ENCODE measurements at places on chromosomes 3 and 15.
A peak's percentile ranks its signal among the peaks of the same experiment; 100 is the strongest.

GRCh38 chr3:184717399-184717983 is 5.6 kb upstream of the MAGEF1 start:
- DNase-seq, result no peak

- no peak for DNase-seq
Observed at GRCh38 chr3:32274306-32274705, 35.8 kb downstream of the CMTM8 start.

DNA sequence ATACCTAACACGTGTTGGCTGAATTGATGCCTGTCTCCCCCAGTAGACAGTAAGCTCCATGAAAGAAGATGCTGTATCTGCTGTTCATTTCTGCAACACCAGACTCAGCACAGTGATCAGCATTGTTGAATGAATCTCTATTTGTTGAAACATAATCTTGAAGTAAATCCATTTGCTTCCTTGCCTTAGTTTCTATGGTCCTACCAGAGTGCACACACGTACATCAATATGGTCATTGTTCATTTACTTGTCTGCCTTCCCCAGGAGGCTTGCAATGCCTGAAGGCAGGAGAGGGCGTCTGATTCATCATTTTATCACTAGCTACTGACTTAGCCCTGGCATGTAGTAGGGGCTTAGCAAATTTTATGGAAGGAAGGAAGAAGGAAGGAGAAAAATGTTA is 19.2 kb downstream of the RBP2 start:
- no peak for DNase-seq

DNA sequence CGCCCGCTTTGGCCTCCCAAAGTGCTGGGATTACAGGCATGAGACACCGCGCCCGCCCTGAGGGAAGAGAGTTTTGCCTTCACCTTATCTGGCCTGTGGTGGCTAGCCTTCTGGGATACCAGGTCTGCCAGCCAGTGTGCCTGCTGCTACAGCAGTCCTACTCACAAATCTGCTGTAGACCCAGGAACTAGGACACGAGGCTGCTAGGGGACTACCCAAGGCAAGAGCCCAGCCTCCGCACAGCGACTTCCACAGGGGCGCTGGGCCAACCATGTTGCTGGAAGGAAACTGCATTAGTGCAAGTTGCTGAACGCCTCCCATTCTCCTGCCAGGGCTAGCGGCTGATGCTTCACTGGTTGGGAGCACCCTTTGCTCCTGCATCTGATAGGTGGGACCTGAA is 53.7 kb downstream of the DHX30 start:
- no peak for DNase-seq

GRCh38 chr3:148923592-148923991 is 58.5 kb downstream of the CPA3 start:
- no peak for DNase-seq

DNA sequence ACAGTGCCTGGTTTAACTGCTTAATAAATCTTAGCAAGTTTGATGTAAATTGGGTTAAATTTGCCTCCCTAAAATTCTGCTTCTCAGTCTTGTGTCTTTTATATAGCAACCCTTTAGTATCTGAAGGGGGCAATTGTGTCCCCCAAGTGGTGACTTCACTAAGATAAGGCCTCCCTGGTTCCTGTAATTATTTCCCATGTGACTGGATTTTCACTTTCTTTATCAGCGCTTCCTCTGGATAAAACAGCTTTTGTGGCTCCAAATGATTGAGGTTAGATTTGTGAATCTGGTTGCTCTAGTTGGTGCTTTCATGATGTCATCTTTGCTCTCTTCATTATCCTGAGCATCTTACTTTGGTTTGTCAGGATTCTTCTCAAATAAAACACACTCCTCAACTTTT is 334.3 kb upstream of the CTDSPL start:
- no peak for DNase-seq

- DNase-seq, result peak; percentile 94
Observed at GRCh38 chr3:8458711-8459110, 42.9 kb upstream of the LMCD1 start.

GRCh38 chr15:71085809-71086208 is 29.5 kb upstream of the THSD4 start:
- no peak for DNase-seq

DNA sequence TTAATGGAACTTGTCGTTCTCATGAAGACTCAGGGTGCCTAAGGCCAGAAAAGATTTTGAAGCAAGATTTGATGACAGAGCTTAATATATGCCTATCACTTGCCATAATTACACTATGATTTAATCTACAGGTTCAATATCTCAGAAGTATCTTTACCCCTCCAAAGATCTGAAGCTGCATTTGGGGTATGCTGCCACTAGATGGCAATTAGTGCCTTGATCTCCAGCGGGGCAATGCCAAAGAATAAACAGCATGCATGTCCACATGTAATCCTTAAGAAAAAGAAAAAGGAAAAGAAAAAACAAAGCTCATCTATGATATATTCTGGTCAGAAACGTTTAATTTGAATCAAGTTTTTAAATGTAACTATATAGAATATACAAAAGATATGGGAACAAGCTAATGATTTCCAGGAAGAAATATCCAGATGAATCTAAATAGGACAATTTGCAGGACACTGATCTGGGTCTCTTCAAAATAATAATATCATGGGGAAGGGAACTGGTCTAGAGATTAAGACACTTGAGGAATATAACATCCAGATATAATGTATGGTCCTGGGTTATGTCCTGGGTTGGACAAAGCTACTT is 55.0 kb upstream of the SOX14 start:
- DNase-seq, result no peak

DNA sequence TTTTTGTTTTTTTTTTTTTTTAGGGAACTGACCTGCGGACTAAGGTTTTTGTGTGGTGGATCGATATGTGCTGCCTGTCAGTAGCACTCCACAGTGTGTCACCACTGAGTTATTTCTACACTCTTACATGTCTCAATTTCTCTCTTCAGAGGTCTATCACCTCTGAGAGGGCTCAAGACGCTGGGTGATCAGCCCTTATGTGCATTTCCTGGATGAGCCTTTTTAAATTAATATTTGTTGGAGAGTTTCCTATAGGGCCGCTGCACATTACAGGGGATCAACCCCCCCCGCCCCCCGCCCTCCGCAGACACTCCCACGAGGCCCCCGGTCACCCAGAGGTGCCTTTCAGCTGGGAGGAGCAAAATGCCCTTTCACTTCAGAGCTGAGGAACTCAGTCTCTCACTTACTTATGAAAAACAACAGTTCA is 34.5 kb upstream of the AP4E1 start:
- DNase-seq, result no peak

GRCh38 chr3:134640872-134641470 is 9.9 kb downstream of the KY start:
- no peak for DNase-seq

- DNase-seq, result no peak
Observed at GRCh38 chr15:61750271-61751084, 309.8 kb downstream of the VPS13C start.

- DNase-seq, result no peak
Observed at GRCh38 chr3:79012946-79013362, 754.8 kb downstream of the ROBO1 start.

DNA sequence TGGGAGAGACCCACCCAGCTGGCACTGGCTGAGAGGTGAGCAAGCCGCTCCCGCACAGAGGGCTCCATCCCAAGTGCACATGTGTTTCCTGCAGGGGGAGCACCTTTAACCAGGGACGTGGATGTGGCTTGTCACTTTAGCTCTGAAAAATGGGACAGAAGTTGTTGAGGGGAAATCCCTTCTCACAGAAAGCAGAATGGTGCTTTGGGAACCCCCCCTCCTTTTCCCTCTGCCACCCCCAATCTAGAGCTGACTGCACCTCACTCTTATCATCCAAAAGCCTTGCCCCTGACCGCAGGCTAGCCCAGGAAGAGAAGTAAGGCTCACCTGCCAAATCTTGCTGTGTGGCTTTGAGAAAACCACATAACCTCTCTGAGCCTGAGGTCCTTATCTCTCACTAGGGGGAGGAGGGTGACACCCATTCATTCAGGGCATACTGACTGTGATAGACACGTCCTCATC is 77.9 kb downstream of the RPN1 start:
- no peak for DNase-seq

DNA sequence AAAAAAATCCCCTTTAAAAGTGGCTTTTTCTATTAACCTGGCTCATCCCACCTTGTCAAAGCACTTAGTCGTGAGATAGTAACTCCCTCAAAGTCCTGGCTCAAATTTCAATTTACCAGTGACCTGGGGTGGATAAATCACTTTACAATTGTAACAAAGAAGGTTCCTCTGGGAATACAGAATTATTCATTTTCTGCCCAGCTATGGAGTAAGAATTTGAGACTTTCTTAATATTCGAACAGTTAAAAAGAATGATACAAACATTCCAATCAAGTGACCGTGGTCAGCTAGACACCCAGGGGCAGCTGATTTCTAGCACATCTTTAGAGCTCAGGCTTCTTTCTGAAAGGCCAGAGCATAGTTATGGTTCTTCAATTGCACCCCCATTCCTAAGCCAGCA is 291.0 kb upstream of the TGFBR2 start:
- DNase-seq, result no peak

GRCh38 chr3:63086190-63086589 is 191.9 kb upstream of the SYNPR start:
- DNase-seq, result no peak

- no peak for DNase-seq
Observed at GRCh38 chr3:55951388-55951787, 464.3 kb upstream of the WNT5A start.

- DNase-seq, result no peak
Observed at GRCh38 chr3:197730200-197730599, 6.5 kb downstream of the RUBCN start.

- DNase-seq, result no peak
Observed at GRCh38 chr3:192915304-192915703, 2.4 kb downstream of the MB21D2 start.

DNA sequence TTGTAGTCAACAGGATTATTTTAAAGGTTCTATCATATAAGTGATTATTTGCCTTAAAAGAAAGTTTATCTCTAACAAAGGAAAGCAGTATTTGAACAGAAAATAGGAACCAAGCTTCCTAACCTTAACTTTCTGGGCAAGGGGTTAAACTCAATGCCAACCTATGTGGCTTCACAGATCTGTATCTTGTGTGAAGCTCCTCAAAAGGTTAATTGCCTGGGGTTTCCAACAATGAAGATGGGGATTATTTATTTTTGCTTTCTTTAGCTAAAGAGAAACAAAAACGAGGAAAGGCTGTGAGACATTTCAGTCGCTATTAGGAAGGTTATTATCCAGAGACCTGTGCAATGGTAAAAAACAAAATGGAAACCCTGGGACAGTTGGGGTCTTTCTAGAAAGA is 1.1 kb upstream of the WDR82 start:
- DNase-seq, result no peak

GRCh38 chr3:136937851-136938250 is 19.9 kb upstream of the IL20RB start:
- DNase-seq, result no peak

GRCh38 chr15:74432968-74433591 is 678 bp downstream of the SEMA7A start:
- DNase-seq, result no peak

DNA sequence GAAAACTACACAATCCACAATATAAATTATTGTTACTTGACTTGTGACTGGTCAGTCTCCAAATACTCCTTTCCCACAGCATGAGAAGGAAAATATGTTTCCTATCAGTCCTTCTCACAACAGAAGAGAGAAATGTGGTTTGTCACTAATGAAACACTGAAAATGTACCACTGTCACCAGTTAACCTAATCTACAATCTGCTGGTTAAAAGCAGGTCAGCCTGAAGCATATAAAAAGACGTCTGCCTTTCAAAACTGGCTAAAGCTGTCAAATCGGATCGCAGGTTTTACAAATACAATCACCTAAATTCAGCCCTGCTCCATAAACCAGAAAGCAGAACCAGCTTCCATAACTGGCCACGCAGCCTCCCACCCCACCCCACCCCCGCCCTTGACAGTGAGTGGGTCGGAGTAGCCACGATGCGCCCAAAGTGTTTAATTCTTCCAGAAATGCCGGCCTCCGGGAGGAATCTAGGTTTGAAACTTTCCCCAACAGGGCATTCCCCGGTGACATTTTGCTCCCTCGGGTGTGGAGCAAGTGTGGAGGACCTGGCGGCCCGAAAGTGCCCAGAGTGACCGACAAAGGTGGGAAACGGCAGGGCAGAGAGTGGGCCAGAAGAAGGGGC is 682 bp downstream of the ETFA start:
- DNase-seq, result no peak

- DNase-seq, result no peak
Observed at GRCh38 chr3:171183042-171183441, 156.5 kb upstream of the SLC2A2 start.

GRCh38 chr15:76987896-76988860 is 6.7 kb upstream of the PSTPIP1 start:
- no peak for DNase-seq

DNA sequence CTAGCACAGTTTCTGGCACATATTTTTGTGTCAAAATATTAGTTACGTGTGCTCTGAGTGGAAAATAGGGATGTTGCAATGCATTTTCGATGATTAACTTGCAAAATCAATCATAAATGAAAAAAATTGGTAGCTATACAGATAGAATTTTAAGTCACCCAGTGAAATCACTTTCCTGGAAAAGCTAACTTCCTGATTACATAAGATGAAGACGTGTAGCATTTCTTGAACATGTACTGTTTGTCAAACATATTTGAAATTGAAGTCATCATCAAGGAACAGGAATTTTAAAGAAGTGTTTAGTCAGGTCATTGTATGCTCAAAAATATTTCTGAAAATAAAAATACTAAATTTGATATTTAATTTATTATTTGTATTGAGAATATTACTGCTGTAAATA is 977.7 kb downstream of the PLOD2 start:
- DNase-seq, result no peak

GRCh38 chr3:22886439-22887068 is 316.6 kb upstream of the UBE2E2 start:
- no peak for DNase-seq

DNA sequence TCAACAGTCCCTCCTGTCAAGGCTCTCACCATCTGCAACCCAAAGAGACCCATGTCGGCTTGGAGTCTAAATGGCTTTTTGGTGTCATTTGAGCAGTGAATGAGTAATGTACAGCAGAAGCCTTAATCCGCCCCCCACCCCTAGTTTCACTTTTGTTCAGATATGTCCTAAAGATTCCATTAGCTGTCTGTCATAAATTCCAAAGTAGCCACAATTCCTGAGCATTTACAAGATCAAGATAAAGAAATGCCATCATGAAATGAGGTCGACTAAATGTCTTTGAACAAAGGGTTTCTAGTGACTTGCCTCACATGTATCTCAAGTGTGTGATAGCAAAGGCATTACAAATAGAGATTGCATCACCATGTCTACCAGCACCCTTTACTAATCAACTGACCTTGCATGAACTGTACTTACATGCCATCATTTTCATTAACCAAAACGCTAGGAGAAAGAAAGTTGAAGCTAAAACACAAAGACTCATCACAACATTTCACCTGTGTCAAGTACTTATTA is 123.8 kb upstream of the PHLDB2 start:
- DNase-seq, result peak; percentile 88

DNA sequence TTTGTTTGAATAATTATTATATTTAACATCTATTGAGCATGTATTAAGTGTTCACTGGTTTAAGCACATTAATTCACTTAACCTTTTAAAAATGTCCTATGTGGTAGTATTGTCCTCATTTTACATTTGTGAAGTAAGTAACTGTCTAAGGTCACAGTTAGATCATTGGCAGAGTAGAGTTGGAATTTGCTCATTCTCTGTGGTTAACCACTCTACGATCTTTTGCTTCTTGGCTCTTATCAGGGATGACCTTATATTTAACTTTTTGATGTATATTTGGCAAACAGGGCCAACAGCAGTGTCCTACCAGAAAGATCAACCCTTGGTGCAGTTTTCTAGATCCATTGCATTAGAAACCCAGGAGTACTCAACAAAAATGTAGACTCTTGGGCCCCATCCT is 34.0 kb downstream of the PXK start:
- no peak for DNase-seq
